ENCODE measurements at places on chromosomes 11 and 22. TPM values are rescaled to one million over a fixed set of nuclear protein-coding genes. Genes with fewer than 3 reads are reported as not detected.

DNA sequence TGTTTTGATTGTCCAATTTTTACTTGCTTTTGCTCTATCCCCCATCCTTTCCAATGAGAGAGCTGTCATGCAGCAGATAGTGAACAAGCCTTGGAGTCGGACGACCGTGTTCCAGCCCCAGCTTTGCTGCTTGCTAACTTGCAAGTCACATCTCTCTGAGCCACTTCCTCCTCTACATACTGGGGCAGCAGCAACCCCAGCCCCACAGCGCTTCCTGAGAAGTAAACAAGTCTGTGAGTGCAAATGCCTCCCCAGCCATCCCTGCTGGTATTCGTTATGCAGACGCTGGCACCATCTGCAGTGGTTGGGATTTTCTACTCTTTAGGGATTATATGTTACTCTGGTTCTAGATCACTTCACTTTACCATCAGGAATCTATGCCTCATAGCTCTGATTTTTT lies 35.0 kb downstream of the TPBGL start:
- DNase-seq: no peak

DNA sequence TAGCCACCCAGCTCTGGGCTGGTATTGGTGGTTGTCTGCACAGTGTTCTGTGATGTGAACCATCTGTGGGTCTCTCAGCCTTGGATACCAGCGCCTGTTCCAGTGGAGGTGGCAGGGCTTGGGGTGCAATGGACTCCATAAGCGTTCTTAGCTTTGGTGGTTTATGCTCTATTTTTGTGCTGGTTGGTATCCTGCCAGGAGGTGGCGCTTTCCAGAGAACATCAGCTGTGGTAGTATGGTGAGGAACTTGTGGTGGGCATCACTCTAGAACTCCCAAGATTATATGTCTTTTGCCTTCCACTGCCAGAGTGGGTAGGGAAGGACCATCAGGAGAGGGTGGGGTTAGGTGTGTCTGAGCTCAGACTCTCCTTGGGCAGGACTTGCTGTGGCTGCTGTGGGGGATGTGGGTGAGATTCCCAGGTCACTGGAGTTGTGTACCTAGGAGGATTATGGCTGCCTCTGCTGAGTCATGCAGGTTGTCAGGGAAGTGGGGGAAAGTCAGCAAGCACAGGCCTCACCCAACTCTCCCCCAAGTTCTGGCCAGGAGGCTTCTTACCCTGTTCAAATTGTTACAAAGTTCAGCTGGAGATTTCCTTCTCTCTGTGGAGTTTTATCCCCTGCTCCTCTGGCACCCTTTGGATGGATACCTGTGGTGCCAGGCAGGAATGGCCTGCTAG lies 47.2 kb downstream of the MRGPRX2 start:
- no peak for DNase-seq

- DNase-seq: peak; percentile 21
Observed at GRCh38 chr11:59097113-59097708, 9.8 kb upstream of the FAM111B start.

DNA sequence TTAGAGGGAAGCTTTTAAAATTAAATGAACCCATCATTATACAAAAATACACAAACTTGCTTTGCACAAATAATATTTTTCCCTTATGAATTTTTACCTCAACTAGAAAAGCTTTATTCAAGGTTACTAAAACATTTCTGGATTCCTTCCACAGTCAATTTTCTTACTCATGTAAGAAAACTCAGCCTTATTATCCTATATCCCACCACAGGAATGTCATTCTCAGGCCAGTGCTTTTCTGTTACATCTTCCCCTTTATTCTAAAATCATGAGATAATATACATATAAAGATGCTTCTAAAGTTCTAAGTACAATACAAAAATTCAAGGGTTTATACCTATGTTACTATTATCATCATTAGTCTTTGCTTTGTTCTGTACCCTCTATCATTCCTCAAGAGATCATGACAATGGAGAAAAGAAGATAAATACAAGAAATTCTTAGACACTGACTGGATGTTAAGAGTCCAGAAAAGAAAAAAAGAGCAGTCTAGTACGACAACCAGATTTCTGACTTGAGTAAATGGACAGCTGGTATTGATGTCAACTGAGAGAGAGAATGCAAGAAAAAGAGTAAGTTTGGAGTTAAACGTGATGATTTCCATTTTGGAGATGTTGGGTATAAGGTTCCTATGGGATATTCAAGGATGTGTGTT lies 60.3 kb downstream of the MTMR2 start:
- no peak for DNase-seq

Gene OR51B5
- 0.42 TPM for polyA plus RNA-seq

Gene MIF
- 160 TPM for polyA plus RNA-seq

All from right lung (tissue), 10 donors.